ENCODE measurements at places on chromosomes 12 and 14.

GRCh38 chr14:94051779-94052178 lies 25.6 kb downstream of the OTUB2 start:
- peaks cover 22% of the 10 kb centered on the region for H3K4me1 ChIP-seq
- H3K27ac ChIP-seq, result no peak overlapping the region
- no peaks in the 10 kb centered on the region for H3K27me3 ChIP-seq
- peaks cover 54% of the 10 kb centered on the region for H3K36me3 ChIP-seq
- H3K4me3 ChIP-seq, result no peak overlapping the region

DNA sequence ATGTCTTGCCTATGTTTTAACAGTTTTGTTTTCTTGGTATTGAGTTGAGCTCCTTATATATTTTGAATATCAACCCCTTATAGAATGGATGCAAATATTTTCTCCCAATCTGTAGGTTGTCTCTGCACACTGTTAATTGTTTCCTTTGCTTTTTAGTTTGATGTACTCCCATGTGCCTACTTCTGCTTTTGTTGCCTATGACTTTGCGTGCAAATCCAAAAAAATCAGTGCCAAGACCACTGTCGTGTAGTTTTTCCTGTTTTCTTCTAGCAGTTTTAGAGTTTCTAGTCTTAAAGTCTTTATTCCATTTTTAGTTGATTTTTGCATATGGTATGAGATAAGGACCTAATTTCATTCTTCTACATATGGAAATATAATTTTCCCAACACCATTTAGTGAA lies 28.8 kb downstream of the SENP1 start:
- H3K27me3 ChIP-seq, result no peaks in the 10 kb centered on the region
- no peak for DNase-seq
- no peak overlapping the region for H3K4me3 ChIP-seq

- H3K4me3 ChIP-seq, result peak overlapping the region; percentile 63
- H3K4me1 ChIP-seq, result peaks cover 16% of the 10 kb centered on the region
- H3K27ac ChIP-seq, result no peak overlapping the region
- no peaks in the 10 kb centered on the region for H3K27me3 ChIP-seq
- no peak for DNase-seq
Measured at GRCh38 chr12:42091769-42092168, 52.9 kb downstream of the GXYLT1 start.

- peak within 1 kb of the TSS; percentile 97 for H3K4me3 ChIP-seq
- DNase-seq, result peak; percentile 88
- H3K27ac ChIP-seq, result peak within 1 kb of the TSS; percentile 96
- peaks cover 38% of the 10 kb centered on the region for H3K4me1 ChIP-seq
- H3K36me3 ChIP-seq, result peaks cover 4% of the 10 kb centered on the region
Measured at GRCh38 chr12:6765634-6766581, at the start of gene PTMS. PTMS (plus strand) TSS chr12:6766363; CDS start chr12:6766706, 343 bp downstream.

DNA sequence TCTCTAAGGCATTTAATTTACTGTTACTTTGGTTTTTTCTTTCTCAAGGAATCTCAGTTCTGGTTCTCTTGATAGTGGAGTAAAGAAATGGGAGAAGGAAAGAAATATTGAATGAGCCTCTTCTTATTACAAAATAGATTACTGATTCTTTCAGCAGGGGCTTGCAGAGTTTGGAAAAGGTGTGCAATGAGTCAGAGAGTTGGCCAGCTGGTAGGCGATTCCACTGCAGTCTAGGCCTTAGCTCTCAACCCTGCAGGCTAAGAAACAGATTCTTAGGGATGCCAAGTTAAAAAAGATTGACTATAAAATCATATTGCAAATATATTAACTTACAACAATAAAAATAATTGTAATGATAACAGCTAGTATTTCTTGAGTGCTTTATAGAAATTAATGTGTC lies 25.8 kb downstream of the NR1H4 start:
- H3K4me1 ChIP-seq, result no peaks in the 10 kb centered on the region
- H3K27me3 ChIP-seq, result no peaks in the 10 kb centered on the region
- no peaks in the 10 kb centered on the region for H3K36me3 ChIP-seq
- DNase-seq, result no peak

- no peaks in the 10 kb centered on the region for H3K36me3 ChIP-seq
- H3K27me3 ChIP-seq, result no peaks in the 10 kb centered on the region
- no peak overlapping the region for H3K27ac ChIP-seq
- H3K4me3 ChIP-seq, result no peak overlapping the region
Measured at GRCh38 chr12:96425951-96426350, 25.7 kb upstream of the CDK17 start.

GRCh38 chr12:41920355-41920754 lies 224.3 kb downstream of the GXYLT1 start:
- no peak overlapping the region for H3K4me3 ChIP-seq
- peaks cover 28% of the 10 kb centered on the region for H3K4me1 ChIP-seq
- H3K27me3 ChIP-seq, result peaks cover 5% of the 10 kb centered on the region
- H3K27ac ChIP-seq, result no peak overlapping the region
- DNase-seq, result no peak

GRCh38 chr12:71157601-71158233 lies at the start of gene TSPAN8:
TSPAN8 (minus strand) TSS chr12:71157999; CDS start chr12:71157678, 321 bp downstream.
- no peak within 1 kb of the TSS for H3K4me3 ChIP-seq
- peaks cover 7% of the 10 kb centered on the region for H3K4me1 ChIP-seq
- no peaks in the 10 kb centered on the region for H3K27me3 ChIP-seq
- H3K36me3 ChIP-seq, result no peaks in the 10 kb centered on the region
- no peak for DNase-seq

DNA sequence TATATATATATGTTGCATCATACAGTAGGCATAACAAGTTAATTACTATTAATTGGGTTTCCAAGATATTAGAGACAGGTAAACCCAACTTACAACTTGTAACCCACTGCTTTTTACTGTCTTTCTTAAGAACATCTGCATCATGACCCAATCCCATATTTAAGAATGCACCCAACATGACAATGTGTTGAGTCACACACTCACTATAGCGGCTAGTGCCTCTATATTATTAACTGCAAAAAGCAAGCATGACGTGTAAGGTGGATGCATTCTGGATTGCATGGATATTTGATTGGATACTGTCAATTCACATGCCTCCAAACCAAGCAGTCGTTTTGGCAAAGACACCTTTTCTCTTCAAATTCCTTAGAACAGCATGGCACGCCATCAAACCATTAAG lies 68.2 kb downstream of the KSR2 start:
- no peak overlapping the region for H3K4me3 ChIP-seq
- no peak overlapping the region for H3K27ac ChIP-seq
- no peaks in the 10 kb centered on the region for H3K4me1 ChIP-seq
- H3K27me3 ChIP-seq, result no peaks in the 10 kb centered on the region

DNA sequence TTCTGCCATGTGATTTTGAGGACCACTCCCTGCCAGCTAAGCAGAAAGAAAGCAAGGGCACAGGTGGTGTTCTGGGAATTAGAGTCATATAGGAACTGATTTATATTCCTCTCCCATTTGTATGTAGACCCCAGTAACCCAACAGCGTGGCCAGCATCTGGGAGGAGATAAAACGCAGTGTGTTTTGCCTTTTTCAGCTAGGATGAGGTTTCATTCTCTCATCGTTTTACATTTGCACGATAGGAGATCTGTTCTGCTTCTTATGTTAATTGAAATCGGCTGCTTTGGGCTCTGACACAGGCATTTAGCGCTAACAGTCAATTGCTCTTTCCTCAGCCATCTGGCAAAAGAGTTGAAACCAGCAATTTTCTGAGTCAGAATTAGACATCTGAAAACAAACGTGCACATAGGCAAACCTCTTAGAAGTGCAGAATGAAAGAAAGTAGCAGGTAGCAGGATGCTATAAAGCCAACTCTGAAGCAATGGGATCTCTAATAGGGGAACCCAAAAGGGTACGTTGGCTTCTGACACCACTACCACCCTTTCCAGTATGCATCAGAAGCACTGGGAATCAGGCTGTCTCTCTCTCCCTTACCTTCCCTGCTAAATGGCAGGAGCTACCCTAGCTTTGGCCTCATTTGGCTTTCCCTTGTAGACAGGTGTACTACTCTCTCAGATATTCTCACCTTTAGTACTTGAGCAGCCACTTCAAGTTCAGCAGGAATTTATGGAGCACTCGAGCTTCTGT lies 219.1 kb downstream of the PHLDA1 start:
- DNase-seq, result no peak
- peak overlapping the region; percentile 3 for H3K4me3 ChIP-seq
- H3K27ac ChIP-seq, result no peak overlapping the region

DNA sequence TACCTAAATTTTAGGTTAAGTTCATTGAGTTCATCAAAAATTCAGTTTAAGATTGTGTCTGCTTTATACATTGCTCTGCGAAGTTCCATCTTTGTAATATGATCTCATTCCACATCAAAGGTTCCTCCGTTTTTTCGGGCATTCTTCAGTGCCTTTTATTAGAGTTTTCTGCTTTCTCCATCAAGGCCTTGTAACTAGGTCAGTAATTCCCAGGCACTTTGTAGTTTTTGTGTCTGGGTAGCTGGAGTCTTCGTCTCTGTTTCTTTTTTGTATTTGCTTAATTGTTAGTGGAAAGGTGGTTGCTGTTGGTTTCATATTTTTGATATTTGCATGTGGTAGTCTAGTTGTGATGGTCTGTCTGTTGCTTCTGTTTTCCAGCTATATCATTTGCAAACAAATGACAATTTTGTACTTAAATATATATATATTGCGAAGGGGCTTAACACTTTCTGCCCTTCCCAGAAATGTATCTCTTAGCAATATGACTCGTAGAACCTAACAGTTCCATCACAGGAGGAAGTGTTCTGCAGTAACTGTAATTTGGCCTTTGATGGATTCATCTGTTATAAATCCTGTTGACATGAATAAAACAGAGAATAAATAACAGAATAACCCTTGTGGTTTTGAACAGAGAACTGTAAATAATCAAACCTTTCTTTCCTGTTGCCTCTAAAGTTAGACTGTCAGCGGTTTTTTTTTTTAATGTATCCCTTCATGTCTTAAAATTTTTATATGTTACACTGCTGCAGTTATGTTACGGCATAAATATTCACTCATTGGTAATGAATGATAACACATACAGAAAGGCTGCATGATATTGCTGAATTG lies 88.4 kb upstream of the DYNC1H1 start:
- H3K27me3 ChIP-seq, result no peaks in the 10 kb centered on the region
- peak overlapping the region; percentile 18 for H3K27ac ChIP-seq
- no peak for DNase-seq
- peaks cover 39% of the 10 kb centered on the region for H3K4me1 ChIP-seq
- H3K4me3 ChIP-seq, result no peak overlapping the region
- H3K36me3 ChIP-seq, result peaks cover 11% of the 10 kb centered on the region

- H3K4me3 ChIP-seq, result no peak overlapping the region
- no peaks in the 10 kb centered on the region for H3K36me3 ChIP-seq
- H3K27ac ChIP-seq, result no peak overlapping the region
- peaks cover 30% of the 10 kb centered on the region for H3K27me3 ChIP-seq
- H3K4me1 ChIP-seq, result peaks cover 6% of the 10 kb centered on the region
Measured at GRCh38 chr14:64841772-64842750, 37.6 kb downstream of the SPTB start.

GRCh38 chr12:15562263-15562662 lies 226.9 kb downstream of the EPS8 start:
- peaks cover 6% of the 10 kb centered on the region for H3K4me1 ChIP-seq
- no peak for DNase-seq
- H3K27ac ChIP-seq, result no peak overlapping the region
